Astrocyte of the spinal cord (primary cell): ENCODE measurements at places on chromosomes 11 and 22.

DNA sequence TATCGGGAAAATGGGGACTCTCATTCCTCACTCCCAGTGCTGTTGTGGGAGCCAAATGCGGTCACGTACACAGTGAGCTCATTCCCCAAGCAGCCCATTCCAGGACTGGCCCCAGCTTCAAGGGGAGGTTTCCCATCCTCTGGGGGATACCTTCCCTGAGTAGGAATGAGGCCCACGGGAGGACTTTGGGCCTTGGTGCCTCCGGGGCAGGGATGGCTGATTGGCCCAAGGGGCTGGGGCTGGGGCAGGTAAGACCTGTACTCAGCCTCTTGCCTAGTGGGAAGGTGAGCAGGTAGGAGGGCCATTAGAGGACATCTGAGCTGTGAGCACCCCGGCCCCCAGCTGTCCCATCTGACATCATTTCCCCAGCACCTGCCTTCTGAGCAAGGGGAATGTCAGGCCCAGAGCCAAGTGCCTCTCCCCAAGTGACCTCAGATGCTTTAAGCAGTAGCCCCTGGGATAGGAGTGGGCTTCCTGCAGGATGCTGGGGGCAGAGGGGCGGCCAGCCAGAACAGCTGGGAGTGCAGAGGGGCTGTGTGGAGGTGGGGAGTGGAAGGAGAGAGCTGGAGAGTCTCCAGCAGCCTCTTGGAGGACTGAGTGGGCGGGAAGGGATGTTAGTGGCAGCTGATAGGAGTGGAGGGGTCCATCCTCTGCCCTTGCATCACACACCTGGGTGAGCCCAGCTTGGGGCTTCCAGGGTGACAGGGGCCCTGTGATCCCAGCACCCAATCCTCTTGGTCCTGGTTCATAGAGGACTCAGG is 58.4 kb downstream of the CD82 start:
- no peak for DNase-seq

DNA sequence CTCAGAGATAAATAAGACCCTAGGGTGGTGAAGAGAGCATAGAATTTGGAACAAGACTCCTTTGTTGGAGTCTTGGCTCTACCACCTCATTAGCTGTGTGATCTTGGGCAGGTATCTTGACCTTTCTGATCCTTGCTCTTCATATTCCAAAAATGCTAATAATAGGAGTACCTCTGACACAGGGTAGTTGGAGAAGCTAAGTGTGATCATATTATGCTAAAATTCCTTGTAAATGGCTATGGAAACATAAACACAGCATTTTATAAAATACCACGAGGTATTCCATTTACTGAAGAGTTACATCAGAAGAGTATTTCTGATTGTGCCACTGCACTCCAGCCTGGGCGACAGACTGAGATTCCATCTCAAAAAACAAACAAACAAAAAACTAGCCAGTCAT is 9.4 kb downstream of the PTPRJ start:
- no peak for DNase-seq

GRCh38 chr11:130217133-130218031 is 57.8 kb downstream of the ST14 start:
- DNase-seq, result no peak

- no peak for DNase-seq
Observed at GRCh38 chr22:32333141-32333768, 24.4 kb upstream of the RFPL3 start.

DNA sequence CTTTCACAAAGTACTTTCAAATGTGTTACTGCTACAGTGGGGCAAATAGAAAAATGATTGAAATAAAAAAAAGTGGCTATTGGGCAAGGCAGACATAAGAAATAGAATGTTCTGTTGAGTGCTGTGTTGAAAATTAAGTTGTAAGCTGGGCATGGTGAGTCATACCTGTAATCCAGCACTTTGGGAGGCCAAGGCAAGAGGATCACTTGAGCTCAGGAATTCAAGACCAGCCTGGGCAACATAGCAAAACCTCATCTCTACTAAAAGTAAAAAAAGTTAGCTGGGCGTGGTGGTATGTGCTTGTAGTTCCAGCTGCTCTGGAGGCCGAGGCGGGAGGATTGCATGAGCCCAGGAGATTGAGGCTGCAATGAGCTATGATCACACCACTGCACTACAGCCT is 26.9 kb upstream of the LDHA start:
- DNase-seq, result no peak

- DNase-seq, result no peak
Observed at GRCh38 chr11:125504580-125504979, 8.5 kb upstream of the FEZ1 start.

DNA sequence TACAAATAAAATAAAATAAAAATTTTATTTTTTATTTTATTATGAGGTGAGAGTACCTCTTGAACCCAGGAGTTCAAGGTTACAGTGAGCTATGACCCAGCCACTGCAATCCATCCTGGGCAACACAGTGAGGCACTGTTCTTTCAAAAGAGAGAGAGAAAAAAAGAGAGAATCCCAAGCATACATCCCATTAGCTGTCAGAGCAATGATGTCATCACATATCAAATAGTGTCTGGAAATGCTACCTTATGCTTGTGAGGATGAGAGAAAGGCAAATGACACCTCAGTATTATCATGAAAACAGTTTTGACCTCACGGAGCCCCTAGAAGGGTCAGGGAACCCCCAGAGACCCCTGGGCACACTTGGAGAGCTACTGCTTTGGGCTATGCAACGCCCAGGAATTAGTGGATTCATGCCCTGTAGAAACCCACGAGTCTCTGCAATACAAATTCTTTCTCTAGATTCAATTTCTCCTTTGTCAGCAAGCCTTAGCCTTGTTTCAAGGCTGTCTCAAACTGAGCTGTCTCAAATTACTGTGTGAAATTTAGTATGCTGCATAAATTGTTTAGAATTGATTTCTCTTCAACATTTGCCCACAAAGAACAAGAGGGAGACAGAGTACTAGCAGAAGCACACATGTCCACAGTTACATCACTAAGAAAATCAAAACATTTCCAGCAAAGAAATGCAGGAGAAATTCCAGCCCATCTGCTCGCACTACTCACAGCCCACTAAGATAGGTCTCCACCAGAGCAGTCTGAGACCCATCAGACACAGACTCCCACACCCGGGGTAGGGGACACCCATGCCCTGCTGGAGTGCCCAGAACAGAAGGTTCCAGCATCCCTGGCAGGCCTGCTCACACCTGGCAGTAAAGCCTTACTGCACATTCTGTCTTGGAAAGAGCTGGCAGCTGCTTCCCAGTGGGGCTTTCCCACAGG is 18.1 kb downstream of the DGCR2 start:
- peak; percentile 50 for DNase-seq

DNA sequence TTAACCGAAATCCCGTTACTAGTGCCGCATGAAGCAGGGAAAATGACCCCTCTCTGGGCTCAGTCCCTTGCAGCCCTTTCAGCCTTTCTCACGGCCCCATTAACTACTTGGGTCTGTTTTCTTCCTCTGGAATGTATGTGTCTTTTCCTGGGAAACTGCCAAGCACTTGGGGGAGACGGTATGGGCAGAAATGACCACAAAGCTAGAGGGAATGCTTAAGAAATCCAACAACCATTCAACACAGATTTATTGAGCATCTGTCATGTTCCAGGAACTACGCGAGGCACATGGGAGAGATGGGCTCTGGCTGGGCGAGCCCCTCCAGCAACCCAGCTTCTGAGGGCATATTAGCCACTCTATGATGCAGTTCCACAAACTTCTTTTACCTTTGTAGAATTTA is 462.6 kb downstream of the BUD13 start:
- peak; percentile 64 for DNase-seq

DNA sequence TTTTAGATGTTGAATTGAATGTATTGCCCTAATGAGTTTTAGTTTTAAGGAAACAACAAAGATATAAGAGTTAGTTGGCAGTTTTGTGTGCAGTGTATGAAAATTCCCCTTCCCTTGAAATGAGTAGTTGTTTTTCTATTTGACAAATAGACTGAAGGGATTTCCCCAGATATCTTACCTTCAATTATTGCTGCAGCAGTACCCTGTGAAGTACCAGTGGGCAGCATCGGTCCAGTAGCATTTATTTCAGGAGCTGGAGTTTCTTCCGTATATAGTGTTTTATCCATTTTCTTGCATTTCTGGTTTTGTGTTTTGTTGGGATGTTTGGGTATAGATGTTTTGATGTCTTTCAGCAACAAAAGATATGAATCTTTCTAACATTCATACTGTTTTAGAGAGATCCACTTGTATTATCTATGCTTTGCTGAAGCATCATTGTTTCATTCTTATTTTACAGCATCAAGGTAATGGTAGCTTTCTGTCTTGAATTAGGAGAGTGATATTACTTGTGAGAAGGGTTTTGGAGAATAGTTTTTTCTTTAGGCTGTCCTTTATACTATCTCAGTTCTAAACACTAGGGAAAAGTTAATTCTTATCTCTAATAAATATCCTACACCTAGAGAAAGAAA is 7.4 kb downstream of the KMT2A start:
- DNase-seq, result no peak

- DNase-seq, result no peak
Observed at GRCh38 chr22:19203834-19204233, 25.3 kb upstream of the SLC25A1 start.

DNA sequence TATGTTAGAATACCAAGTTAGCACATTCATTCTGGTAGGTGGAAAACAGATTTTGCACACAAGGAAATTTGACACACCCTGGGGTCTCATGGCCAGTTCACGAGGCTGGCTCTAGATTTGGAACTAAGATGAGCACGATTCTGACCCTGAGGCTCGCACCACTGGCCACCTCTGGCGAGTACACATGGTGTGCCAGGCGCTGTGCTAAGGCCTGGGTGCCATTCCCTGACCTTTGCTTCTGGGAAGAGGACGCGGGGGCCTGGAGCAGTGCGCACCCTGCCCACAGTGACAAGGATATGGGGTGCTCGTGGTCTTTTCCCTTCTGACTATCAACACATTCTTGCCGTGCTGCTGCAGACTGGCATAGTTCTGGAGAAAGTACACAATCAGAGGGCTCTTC is 29.5 kb upstream of the DMC1 start:
- DNase-seq, result no peak

- no peak for DNase-seq
Observed at GRCh38 chr11:58395581-58395980, 11.1 kb downstream of the OR5B3 start.

DNA sequence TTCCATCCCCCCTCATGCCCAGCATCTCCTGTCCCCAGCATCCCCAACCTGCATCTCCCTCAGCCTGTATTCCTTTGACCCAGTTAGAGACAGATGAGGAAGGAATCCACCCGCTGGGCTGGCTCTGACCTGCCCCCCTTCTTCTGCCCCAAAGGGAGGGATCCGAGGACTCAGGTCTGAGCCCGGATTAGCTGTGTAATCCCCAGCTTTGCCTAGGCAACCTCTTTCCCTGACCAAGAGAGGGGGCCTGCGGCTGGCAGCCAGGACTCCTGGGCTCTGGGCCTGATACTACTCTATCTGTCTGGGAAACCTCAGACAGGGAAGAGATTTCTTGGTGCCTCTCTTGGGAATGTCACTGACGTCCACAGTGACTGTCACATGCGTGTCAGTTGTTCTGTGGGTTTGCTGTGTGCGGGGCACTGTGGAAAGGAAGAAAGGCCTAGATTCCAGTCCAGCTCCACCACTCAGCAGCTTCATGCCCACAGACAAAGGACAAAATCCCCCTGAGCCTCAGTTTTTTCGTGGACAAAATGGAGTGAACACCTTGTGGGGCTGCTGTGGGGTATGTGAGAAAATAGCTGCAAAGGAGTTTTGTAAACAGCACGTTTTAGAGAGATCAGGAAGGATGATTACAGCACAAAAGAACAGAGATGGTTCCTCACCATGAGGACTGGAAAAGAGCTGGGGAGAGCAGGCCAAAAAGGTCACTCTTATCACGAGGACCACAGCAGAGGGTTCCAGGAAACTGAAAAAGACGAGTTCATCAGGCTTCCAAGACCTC is 1.3 kb upstream of the NDUFV1 start:
- no peak for DNase-seq

GRCh38 chr22:35984183-35985175 is 44.1 kb downstream of the RBFOX2 start:
- DNase-seq, result no peak

DNA sequence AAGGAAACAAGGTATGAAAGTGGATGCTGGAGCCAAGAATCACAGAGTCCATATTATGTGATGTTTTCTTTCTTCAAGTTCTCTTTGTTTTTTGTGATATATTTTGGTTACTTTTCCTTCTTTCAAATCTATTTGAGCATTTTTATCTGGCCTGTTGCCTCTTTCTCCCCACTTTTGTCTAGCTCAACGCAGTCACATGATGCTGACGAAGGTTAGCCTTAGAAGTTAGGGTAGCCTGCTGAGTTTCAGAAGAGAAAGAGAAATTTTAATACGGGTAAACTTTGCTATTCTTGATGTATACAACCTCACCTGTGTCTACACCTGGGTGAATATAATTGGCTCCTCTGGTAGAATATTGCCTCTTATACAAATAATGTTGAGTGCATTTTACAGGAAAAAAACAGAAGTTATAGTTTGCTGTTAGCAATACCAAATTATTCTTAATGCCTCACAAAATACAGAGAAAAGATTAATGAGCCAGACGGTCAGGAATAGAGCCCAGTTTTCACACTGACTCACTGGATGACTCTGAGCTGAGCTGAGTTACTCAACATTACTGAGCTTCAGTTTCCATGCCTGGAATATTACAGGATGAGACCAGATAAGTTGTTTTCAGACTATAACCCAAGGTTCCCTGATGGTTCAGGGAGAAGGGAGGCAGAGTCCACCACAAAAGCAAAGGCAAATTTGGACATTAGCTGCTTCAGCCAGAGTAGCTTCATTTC is 161.6 kb upstream of the BDNF start:
- peak; percentile 90 for DNase-seq

DNA sequence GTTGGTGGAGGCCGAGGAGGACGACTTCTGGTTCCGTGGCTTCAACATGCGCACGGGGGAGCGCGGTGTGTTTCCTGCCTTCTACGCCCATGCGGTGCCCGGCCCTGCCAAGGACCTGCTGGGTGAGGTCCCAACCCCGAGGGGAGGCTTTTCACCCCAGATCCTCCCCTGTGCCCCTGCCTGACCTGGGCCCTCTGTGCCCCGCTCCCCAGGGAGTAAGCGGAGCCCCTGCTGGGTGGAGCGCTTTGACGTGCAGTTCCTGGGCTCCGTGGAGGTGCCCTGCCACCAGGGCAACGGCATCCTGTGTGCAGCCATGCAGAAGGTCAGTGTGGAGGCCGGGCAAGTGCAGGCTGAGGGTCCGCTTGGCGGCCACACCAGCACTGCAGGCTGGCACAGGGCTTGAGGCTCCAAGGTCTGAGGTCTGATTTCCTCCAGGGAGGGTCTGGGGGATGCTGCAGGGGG is 5.1 kb downstream of the MAPK8IP2 start:
- no peak for DNase-seq

DNA sequence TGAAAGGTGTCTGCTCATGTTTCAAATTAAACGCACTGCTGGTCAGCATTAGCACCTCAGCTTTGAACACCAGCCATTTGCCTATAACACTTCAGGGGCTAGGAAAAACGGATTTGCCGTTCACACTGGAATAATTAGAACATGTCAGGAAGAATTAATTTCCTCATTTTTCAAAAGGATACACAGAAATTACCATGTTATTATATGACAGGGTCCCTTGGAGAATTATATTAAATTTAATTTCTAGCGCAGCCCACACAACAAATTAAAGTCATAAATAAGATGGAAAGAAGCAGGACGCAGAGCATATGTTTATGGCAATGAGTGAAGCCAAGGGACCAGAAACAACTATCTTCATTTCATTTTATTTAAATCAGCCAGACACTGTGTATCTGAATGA is 83.8 kb upstream of the SOX6 start:
- no peak for DNase-seq

- peak; percentile 27 for DNase-seq
Observed at GRCh38 chr11:28903716-28904115, 795.5 kb downstream of the METTL15 start.

- no peak for DNase-seq
Observed at GRCh38 chr11:79189055-79189454, 251.8 kb downstream of the TENM4 start.

GRCh38 chr22:18970176-18970947 is 34.3 kb upstream of the PRODH start:
- no peak for DNase-seq
